ENCODE measurements at places on chromosomes 16 and 17.

GRCh38 chr16:62213763-62214162, 177.5 kb upstream of the CDH8 start:
- no peak for DNase-seq

GRCh38 chr16:4882000-4882632, 34.8 kb downstream of the UBN1 start:
- DNase-seq = no peak

GRCh38 chr17:2959371-2960130, 103.9 kb downstream of the OR1D5 start:
- DNase-seq = no peak

- no peak for DNase-seq
Measured at GRCh38 chr16:70594569-70594968, 51.8 kb upstream of the IL34 start.
